Right atrium auricular region (tissue), 2 donors: ENCODE measurements at places on chromosomes 11 and 22.

- no peaks in the 10 kb centered on the region for H3K4me1 ChIP-seq
- no peak for DNase-seq
- no peaks in the 10 kb centered on the region for H3K36me3 ChIP-seq
- H3K27me3 ChIP-seq = no peaks in the 10 kb centered on the region
These were observed 48.5 kb downstream of the PAK1 start for GRCh38 chr11:77425346-77425745.

GRCh38 chr11:89660234-89660633, 49.9 kb upstream of the TRIM77 start:
- no peak overlapping the region for H3K4me3 ChIP-seq
- no peak for DNase-seq
- no peak overlapping the region for H3K27ac ChIP-seq
- H3K27me3 ChIP-seq = no peaks in the 10 kb centered on the region
- H3K4me1 ChIP-seq = no peaks in the 10 kb centered on the region

DNA sequence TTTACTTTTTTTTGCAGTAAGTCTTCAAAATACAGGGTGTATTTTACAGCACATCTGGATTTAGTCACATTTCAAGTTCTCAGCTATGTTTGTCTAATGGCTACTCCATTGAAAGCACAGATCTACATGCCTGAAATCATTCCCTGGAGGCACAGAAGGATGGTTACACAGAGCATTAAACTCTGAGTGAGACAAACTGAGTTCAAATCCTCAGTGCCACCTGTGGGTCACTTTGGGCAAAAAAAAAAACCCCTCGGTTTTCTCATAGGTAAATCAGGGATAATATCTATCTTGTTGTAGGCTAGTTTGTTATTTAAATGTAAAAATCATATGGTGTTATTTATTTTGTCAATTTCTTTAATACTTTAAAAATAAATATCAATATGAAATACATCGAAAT, 7.7 kb downstream of the ANKRD49 start:
- H3K27me3 ChIP-seq = no peaks in the 10 kb centered on the region
- no peak overlapping the region for H3K4me3 ChIP-seq
- no peak overlapping the region for H3K27ac ChIP-seq
- peaks cover 46% of the 10 kb centered on the region for H3K36me3 ChIP-seq
- H3K4me1 ChIP-seq = no peaks in the 10 kb centered on the region

GRCh38 chr22:21937041-21937820, 15.4 kb downstream of the PPM1F start:
- no peaks in the 10 kb centered on the region for H3K27me3 ChIP-seq
- H3K27ac ChIP-seq = peak overlapping the region; percentile 94
- peaks cover 63% of the 10 kb centered on the region for H3K4me1 ChIP-seq
- peaks cover 39% of the 10 kb centered on the region for H3K36me3 ChIP-seq
- peak; percentile 75 for DNase-seq

DNA sequence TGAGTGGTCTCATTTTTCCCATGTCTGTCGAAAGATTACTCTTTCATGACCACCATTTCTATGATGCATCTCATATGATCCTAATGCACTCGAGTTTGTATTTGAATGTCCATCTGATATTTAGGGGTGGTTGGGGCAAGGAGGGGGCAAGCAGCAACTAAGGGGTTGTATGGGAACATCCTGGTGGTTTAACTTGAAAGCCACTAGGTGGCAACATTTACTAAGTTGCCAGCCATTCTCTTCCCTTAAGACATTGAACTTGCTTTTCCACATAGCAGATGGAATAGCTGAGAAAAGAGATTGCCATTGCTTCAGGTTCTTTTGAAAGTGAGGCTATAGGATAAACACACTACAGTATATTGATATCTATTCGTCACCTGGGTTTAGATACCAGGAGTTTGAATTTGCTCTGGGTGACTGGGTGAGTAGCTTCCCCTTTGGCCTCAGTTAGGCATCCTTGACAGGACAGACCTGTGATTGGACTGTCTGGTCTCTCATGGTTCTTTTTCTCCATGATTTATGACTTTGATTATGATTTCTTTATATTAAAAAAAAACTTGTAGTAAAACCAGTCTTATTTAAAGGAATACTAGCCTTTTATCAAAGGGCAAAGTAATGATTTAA, 32.4 kb downstream of the NF2 start:
- no peak for DNase-seq
- peaks cover 20% of the 10 kb centered on the region for H3K36me3 ChIP-seq
- no peaks in the 10 kb centered on the region for H3K27me3 ChIP-seq
- H3K27ac ChIP-seq = no peak overlapping the region

GRCh38 chr22:36348760-36349159, 39.0 kb downstream of the MYH9 start:
- H3K4me3 ChIP-seq = no peak overlapping the region
- peak overlapping the region; percentile 85 for H3K27ac ChIP-seq
- no peaks in the 10 kb centered on the region for H3K27me3 ChIP-seq
- peaks cover 95% of the 10 kb centered on the region for H3K4me1 ChIP-seq
- H3K36me3 ChIP-seq = peaks cover 50% of the 10 kb centered on the region

GRCh38 chr11:42172441-42172840, 713.0 kb upstream of the LRRC4C start:
- no peak for DNase-seq
- no peak overlapping the region for H3K27ac ChIP-seq
- H3K27me3 ChIP-seq = no peaks in the 10 kb centered on the region
- H3K36me3 ChIP-seq = no peaks in the 10 kb centered on the region

DNA sequence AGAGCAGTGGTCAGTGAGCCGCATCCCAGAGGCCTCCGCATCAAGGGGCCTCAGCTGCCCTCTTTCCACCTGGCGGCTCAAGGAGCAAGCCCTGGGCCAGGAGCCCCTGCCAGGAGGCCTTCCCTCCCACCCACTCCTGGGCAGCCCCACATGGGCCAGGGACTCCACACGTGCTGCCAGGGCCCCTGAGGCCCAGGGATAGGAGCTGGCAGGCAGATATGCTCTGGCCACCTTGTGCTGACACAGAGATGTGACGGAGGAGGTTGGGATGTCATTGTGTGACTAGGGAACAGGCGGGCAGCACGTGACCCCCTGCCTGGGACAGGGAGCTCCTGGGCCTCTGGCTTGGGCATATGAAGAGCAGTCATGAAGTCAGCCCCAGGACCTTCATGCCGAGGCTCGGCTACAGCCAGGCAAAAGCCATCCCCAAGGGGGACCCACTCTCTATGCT, 77.9 kb downstream of the PIWIL3 start:
- no peaks in the 10 kb centered on the region for H3K27me3 ChIP-seq
- peaks cover 29% of the 10 kb centered on the region for H3K4me1 ChIP-seq
- H3K36me3 ChIP-seq = no peaks in the 10 kb centered on the region
- H3K4me3 ChIP-seq = no peak overlapping the region
- H3K27ac ChIP-seq = peak overlapping the region; percentile 75

DNA sequence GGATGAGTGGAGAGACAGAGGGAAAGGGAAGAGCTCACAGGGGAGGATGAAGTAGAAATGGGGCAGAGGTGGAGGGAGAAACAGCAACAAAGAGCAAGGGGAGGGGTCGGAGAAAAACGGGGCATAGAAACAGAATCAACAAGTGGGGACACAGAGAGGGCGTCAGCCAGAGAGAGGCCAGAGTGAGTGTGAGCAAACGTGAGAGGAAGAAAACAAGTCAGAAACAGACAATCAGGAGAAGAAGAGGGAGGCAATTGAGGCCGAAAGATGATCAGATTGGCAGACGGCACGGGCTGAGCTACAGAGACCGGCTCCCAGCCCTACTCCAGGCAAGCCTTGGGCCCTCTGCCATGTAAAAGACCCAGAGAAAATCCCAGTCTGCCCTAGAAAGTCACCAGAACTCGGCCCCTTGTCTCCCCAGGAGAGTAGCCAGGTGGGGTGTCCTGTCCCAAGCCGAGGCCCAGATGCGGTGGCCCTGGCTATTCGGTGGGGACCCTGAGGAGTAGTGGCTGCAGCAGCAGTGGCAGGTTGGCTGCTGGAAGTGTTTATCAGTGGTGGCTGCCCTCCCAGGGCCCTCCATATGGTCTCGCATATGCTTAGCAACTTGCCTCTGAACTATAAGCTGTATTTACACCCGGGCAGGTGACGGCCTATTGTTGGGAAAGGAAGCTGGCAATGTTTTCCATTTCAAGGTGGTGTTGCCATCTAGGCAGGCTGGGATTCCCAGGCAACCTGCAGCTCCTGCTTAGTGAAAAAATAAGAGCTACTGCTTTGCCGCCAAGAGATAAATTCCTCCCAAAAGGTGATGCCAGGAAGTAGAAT, 14.8 kb upstream of the TSPAN18 start:
- H3K36me3 ChIP-seq = no peaks in the 10 kb centered on the region
- no peak overlapping the region for H3K27ac ChIP-seq
- no peaks in the 10 kb centered on the region for H3K4me1 ChIP-seq
- H3K27me3 ChIP-seq = no peaks in the 10 kb centered on the region

- H3K27me3 ChIP-seq = no peaks in the 10 kb centered on the region
- no peak for DNase-seq
These were observed 27.1 kb upstream of the CHKA start for GRCh38 chr11:68148071-68148805.

DNA sequence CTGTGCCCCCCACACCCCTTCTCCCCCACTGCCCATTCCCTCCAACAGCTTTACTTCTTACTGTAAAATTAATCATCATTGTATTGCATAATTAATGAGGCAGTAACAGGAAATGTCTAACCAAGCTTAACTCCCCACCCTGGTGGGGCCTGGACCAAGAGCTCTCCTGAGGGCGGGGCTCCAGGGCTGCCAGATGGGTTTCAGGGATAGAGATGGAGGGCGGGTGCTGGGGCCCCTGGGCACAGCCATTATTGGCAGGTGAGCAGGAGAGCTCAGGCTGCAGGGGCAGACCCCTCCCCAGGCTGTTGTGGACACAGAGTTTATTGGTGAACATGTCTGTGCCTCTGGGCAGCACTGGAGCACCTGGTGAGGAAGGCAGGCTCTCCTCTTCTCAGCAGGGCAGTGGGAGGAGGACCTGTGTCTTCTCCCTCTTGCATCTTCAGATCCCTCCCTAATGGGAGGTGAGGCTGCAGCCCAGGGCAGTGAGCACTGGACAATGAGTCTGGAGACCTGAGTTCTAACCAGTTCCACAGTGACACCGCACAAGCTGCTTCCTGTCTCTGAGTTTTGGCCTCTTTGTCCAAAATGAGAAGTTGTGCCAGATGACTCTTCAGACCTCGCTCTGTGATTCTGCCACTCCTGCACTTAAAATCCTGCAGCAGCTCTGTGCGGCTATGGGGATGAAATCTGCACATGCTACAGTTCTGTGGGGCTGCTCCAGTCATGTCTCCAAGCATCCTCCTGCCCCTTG, 233.3 kb downstream of the CEP164 start:
- H3K27ac ChIP-seq = no peak overlapping the region
- no peak for DNase-seq
- H3K4me1 ChIP-seq = no peaks in the 10 kb centered on the region
- no peak overlapping the region for H3K4me3 ChIP-seq
- no peaks in the 10 kb centered on the region for H3K36me3 ChIP-seq

DNA sequence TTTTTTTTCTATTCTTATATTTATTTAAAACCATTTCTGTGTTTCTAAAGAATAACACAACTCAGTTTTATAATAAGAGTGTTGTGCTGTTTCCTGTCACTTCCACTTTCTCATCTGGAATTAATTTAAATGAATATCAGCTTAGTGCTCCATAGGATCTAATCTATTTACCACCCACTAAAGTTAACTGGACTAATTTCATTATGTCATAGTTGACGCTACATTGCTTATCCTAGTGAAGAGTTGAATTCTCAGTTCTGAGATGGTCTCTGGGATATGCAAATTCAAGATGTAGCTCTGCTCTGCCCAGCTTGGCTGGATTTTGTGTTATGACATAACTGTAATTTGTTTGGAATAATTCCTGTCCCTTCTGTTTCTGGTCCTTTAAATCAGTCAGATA, 380.1 kb downstream of the METTL15 start:
- H3K27ac ChIP-seq = no peak overlapping the region
- H3K4me1 ChIP-seq = no peaks in the 10 kb centered on the region
- no peaks in the 10 kb centered on the region for H3K36me3 ChIP-seq
- no peaks in the 10 kb centered on the region for H3K27me3 ChIP-seq
- DNase-seq = no peak
- H3K4me3 ChIP-seq = no peak overlapping the region

DNA sequence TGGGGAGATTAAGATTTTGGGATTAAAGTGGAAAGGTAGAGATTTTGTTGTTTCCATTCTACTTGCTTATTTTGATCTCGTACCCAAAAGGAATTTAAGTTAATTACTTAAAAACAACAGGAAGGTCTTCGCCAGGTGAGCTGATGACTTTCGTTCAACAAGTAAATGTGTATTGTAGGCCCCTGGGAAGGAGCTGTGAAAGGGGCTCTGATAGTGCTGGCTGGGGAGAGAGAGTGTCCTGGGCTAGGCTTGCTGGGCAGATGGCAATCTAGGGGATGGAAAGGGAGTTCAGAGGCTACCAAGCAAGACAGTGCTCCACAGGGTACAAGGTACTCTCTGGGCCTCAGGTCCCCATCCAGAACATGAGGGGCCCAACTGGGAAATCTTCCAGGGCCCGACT, 189.4 kb downstream of the CEP164 start:
- no peaks in the 10 kb centered on the region for H3K4me1 ChIP-seq
- H3K27ac ChIP-seq = no peak overlapping the region
- no peak overlapping the region for H3K4me3 ChIP-seq
- no peak for DNase-seq
- no peaks in the 10 kb centered on the region for H3K36me3 ChIP-seq
- no peaks in the 10 kb centered on the region for H3K27me3 ChIP-seq

DNA sequence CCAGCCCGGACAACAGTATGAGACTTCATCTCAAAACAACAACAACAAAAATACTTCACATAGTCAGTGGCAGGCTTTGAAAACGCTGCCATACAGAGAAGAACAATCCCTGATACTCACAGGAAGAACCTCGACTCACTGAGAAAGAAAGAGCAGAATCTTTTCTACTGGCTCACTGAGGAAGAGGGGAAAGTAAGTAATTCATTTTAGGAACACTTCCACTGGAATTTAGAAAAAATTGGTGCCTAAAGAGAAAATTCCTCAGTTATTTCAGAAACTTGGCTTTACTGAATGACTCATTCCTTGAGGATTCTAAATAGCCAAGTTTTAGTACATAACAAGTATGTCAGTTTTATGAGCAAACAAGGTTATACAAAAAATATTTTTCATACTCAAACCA, 12.3 kb downstream of the NARS2 start:
- H3K27me3 ChIP-seq = no peaks in the 10 kb centered on the region
- DNase-seq = no peak
- peak overlapping the region; percentile 58 for H3K27ac ChIP-seq
- H3K4me1 ChIP-seq = peaks cover 26% of the 10 kb centered on the region

DNA sequence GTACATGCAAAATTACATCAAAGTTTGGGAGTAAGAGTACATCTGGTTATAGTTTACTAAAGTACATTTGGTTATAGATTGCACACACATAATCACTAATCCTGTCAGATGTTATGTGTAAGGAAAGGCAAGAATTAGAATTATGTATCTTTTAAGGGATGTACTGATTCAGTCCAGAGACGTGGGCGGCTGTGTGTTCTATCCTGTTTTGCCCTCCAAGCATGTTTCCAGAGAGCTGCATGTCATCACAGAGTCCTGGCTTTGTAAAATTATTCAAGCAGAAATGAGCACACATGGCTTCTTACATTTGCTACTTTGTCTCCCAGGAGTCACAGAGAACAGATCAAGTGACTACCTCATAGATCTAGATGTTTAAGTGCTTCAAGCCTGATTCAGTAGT, 33.2 kb upstream of the CEP126 start:
- H3K4me3 ChIP-seq = no peak overlapping the region
- DNase-seq = no peak
- no peaks in the 10 kb centered on the region for H3K36me3 ChIP-seq
- no peaks in the 10 kb centered on the region for H3K4me1 ChIP-seq
- no peaks in the 10 kb centered on the region for H3K27me3 ChIP-seq

GRCh38 chr11:94100253-94100652, 28.4 kb upstream of the PANX1 start:
- no peak overlapping the region for H3K4me3 ChIP-seq
- H3K27me3 ChIP-seq = no peaks in the 10 kb centered on the region
- no peak overlapping the region for H3K27ac ChIP-seq

- peak within 1 kb of the TSS; percentile 84 for H3K4me3 ChIP-seq
- H3K27ac ChIP-seq = peak within 1 kb of the TSS; percentile 96
- H3K36me3 ChIP-seq = no peaks in the 10 kb centered on the region
- H3K4me1 ChIP-seq = no peaks in the 10 kb centered on the region
- H3K27me3 ChIP-seq = no peaks in the 10 kb centered on the region
- peak; percentile 94 for DNase-seq
These were observed at the start of gene PHRF1 for GRCh38 chr11:575996-576768. Gene PHRF1, plus strand, starts transcription at chr11:576470. Its CDS starts 5,043 bp downstream, at chr11:581513.
